ENCODE measurements at places on chromosomes 12 and 14.

DNA sequence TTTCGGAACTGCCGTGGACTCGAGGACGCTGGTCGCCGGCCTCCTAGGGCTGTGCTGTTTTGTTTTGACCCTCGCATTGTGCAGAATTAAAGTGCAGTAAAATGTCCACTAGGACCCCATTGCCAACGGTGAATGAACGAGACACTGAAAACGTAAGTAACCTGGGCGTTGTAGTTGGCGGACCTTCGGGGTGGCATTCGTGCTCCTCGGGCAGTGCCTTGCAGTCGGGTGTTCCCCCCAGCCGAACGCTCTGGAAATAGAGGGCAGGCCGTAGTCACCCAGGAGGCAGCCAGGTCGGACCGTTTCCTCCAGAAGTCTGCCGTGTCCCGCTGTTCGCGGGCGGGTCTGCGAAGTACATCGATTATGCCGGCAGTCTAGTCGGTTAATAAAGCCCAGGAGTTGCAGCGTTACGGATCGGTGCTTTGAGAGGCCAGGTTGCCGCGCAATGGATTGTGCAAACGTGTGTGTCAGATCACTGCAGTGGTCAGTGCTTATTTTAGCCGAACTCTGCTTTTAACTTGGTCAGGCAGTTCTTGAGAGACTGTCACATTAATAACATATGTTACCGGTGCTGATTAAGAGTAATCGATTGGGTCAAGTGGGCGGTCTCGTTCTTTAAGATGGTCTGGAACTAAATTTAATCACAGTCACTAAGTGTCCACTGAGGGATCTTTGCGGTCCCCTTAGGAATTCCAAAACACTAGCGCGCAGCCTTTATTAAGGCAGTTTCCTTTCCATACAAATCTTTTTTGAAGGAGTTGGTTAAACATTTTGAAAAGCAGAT lies 906 bp downstream of the MARK3 start:
- no peak for DNase-seq

DNA sequence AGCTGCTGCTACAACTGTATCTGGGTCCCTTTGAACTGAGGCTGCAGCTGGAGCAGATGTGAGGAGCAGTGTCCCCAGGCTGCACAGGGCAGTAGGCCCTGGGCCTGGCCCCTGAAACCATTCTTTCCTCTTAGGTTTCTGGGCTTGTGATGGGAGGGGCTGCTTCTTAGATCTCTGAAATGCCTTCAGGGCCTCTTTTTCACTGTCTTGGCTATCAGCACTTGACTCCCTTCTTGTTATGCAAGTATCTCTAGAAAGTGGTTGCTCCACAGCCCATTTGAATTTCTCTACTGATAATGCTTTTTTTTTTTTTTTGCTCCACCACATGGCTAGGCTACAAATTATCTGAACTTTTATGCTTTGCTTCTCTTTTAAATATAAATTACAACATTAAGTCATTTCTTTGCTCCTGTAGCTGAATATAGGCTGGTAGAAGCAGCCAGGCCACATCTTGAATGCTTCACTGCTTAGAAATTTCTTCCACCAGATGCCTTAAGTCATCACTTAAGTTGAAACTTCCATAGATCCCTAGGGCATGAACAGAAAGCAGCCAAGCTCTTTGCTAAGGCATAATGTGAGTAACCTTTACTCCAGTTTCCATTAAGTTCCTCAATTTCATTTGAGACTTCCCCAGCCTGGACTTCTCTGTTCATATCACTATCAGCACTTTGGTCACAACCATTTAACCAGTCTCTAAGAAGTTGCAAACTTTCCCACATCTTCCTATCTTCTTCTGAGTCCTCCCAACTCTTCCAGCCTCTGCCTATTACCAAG lies 41.1 kb downstream of the ACSM4 start:
- no peak for DNase-seq

- no peak for DNase-seq
Observed at GRCh38 chr14:20998139-20998538, 954 bp upstream of the SLC39A2 start.

DNA sequence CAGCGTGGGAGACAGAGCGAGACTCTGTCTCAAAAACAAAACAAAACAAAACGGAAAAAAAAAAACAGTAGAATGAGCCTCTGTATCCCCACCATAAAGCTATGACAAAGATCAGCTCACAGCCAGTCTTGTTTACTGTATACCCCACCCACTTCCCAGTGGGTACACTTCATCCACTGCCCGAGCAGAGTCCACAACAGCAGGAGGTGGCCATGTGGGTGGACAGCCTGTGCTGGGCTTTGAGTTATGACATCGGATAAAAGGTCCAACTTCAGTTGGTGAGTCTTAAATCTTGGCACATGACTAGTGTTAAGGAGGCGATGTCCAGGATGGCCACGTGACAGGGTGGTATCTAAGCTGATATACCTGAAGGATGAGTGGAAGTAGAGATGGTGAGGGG lies 34.8 kb upstream of the MAPKAPK5 start:
- no peak for DNase-seq

DNA sequence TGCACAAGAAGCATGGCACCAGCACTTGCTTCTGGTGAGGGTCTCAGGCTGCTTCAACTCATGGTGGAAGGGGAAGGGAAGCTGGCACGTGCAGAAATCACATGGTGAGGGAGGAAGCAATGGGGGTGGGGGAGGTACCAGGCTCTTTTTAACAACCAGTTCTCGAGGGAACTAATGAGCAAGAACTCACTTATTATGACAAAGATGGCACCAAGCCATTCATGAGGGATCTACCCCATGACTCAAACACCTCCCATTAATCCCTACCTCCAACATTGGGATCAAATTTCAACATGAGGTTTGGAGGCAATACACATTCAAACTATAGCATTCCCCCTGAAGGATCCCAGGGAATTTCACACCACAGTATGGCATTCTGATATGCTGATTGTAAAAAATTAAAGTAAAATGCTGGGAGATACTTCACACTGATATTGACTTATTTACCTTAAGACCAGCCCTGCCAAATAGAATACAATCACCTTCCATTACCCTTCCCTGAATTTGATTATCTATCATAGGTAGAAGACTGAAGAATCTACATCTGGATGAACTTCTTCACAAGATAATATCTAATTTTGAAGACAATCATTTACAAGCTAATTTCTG lies 201.7 kb upstream of the PLXNC1 start:
- DNase-seq: no peak

- DNase-seq: no peak
Observed at GRCh38 chr14:50551877-50552276, 8.1 kb upstream of the ATL1 start.

GRCh38 chr12:105485321-105485910 lies 154.9 kb downstream of the C12orf75 start:
- no peak for DNase-seq

DNA sequence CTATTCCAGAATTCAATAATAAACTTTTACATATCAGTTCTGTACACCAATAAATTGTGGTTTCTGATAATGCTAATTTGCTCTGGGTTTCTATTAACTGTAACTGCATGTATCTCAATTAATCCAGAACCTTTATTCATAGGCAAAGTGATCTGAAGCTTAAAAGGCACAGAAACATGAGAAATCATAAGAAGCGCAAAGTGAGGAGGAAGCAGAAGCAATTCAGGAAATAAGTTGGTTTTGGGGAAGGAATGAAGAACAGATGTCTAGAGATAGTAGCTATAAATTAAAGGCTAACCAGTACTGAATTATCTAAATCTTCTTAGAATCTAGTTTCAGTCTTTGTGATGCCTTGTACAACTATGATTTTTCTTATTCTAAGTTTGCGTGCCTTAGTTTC lies 24.6 kb downstream of the KERA start:
- DNase-seq: no peak

Measured in activated CD4-positive, alpha-beta T cell treated with anti-CD3 and anti-CD28 coated beads, Interleukin-2, amount 50 U/mL, for 16 hours (primary cell).